Activated naive CD4-positive, alpha-beta T cell treated with Interleukin-2 at 50 U/mL for 16 hours (primary cell): ENCODE measurements at places on chromosomes 12 and 14.
A peak's percentile ranks its signal among the peaks of the same experiment; 100 is the strongest.

DNA sequence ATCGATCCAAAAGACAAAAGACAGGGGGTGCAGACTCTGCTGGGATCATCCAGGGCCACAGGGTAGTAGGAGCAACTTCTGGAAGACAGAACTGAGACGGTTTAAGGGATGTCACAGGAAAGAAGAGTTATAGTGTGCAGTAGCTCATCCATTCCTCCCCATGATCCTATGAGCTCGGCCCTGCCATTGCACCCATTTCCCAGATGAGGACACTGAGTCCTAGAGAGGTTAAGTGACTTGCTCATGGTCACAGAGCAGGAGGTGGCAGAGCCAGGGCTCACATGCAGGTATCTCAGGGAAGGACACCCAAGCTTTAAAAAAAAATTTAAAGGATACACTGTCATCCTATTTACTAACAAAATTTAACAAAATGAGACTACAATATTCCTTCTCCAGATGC, 86.1 kb upstream of the FZD10 start:
- no peak for DNase-seq

- DNase-seq: no peak
Measured at GRCh38 chr12:71790331-71790730, 35.7 kb downstream of the RAB21 start.

DNA sequence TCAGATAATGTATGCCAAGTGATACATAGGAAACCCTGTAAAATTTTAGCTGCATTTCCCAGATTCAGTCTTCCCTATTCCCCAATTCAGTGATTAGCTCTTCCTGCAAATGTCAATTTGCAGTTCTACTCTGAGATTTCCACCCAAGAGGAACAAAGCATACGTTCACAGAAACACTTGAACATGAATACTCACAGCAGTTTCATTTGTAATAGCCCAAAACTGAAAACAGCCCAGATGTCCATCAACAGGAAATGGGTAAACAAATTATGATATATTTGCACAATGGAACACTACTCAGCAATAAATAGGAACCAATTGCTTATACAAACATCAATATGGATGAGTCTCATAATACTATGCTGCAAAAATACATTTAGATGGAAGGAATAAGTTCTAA, 194.2 kb downstream of the GXYLT1 start:
- DNase-seq: no peak

DNA sequence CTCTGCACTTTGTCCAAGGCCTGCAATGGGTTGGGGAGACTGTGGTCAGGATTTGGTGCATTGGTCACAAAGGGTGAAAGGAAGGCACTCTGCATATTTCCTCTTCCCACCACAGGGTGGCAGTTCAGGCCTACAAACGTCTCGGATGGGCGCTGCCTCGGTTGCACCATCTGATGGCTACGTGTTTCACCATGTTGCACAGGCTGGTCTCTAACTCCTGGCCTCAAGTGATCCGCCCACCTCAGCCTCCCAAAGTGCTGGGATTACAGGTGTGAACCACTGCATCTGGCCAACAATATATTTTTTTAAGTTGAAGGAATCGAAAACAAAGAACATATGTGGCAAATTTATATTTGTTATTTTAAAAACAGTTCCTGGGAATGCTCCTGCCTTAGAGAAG, 35.1 kb downstream of the TMBIM6 start:
- peak; percentile 55 for DNase-seq

GRCh38 chr12:55428331-55429243, 2.5 kb downstream of the OR6C76 start:
- DNase-seq: no peak

- DNase-seq: no peak
Measured at GRCh38 chr14:102994689-102995088, 62.7 kb downstream of the CDC42BPB start.

GRCh38 chr14:77271113-77271710, at the start of gene NGB:
Gene NGB (minus strand): TSS chr14:77271206. CDS start chr14:77270937, 269 bp downstream.
- DNase-seq: no peak

DNA sequence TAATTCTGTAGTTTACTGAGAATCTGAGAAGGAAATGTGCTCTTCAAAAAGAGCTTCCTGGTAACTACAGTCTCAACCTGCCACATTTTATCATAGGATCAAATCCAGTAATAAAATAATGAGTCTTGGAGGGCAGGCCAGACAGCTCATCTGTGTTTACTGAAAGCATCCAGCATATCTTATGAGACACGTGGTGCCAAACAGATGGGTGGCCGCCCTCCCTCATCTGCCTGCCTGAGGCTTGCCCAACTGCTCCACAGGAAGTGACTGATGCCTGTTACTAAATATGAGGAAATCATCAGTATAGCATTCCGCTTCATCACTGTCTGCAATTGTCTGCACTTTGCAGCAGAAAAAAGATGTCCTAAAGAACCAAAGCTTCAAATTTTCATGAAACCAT, 13.5 kb downstream of the DHRS7 start:
- peak; percentile 75 for DNase-seq

DNA sequence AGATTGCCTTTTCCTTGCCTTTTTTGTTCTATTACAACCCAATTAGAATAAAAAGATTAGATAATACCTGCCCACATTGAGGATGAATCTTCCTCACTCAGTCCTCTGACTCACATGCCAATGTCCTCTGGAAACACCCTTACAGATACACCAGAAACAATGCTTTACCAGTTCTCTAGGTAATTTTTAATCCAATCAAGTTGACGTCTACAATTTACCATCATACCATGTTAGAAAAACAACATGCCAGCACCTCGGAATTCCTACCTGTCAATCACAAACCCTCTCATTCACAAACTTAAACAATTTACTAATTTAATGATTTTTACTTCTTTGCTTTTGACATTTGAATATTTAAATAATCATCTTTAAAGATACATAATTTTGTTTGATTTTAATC, 953.8 kb downstream of the TRHDE start:
- DNase-seq: no peak

DNA sequence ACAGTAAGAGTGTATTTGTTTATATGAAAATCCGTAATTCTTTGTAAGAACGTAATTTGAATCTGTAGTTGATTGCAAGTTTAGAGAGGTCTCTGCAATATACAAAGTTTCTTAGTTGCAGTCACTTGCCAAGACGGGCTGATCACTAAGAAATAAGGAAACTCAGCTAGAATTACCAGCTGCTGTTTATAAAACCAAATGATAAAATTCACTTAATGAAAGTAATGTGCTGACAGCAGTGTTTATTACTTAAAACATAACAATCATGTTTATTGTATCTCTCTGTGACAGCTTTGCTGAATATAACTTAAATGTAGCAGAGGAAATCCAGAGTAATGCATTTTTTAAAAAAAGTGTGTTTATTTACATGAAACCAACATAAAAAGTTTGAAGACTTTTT, 31.2 kb downstream of the SRGAP1 start:
- DNase-seq: no peak

DNA sequence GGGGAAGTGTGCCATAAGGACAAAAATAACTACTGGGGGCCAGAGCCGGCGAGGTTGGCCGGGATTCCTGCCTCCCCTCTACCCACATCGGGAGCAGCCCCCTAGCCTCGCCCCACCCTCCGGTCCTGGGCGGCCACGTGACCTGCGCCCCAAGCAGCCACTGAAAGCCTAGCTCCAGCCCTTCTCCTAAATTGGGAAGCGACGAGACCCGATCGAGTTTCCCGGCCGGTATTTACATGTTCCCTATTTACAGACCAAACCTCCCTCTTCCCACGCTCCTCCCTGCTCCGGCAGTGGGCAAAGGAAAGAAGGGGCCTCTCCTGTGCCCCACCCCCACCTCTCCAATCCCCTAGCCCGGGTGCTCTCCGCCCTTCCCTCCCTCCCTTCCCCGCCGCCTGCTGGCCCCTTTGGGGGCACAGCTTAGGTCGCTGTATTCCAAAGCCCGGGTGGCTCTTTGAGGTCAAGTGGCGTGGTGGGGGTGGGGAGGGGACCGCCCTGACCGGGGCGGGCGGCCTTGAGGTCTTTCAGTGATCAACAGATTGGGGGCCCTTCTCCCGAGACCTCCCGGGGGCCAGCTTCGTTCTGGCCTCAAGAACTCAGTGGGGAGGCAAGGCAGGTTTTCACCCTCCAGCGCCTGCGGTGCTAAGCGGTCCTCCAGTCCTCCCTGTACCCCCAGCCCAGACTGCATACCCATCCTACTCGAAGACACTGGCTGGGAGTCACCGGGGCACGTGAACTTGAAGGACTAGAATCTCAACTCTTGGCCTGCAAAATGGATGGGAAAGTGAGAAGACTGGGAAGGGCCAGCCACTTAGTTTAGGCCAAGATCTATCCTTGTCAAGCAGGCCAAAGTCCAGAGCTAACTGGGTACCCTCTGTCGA, 6.3 kb upstream of the CTDSP2 start:
- DNase-seq: no peak

- DNase-seq: no peak
Measured at GRCh38 chr14:60165547-60165876, 314 bp upstream of the DHRS7 start.

- no peak for DNase-seq
Measured at GRCh38 chr14:66628636-66629035, 120.7 kb downstream of the GPHN start.

GRCh38 chr12:62882140-62882539, 52.8 kb downstream of the PPM1H start:
- no peak for DNase-seq
